ENCODE measurements at places on chromosomes 6 and 20.
A peak's percentile ranks its signal among the peaks of the same experiment; 100 is the strongest.

GRCh38 chr6:168226902-168227318 lies 92.7 kb downstream of the DACT2 start:
- DNase-seq: no peak

- no peak for DNase-seq
Measured at GRCh38 chr6:118509009-118509617, 39.0 kb upstream of the PLN start.

- DNase-seq: no peak
Measured at GRCh38 chr6:108476847-108477430, 83.8 kb upstream of the FOXO3 start.

GRCh38 chr20:8790442-8791074 lies 278.3 kb upstream of the PLCB4 start:
- DNase-seq: no peak

GRCh38 chr6:132937466-132937906 lies 123.1 kb downstream of the RPS12 start:
- DNase-seq: peak; percentile 52

DNA sequence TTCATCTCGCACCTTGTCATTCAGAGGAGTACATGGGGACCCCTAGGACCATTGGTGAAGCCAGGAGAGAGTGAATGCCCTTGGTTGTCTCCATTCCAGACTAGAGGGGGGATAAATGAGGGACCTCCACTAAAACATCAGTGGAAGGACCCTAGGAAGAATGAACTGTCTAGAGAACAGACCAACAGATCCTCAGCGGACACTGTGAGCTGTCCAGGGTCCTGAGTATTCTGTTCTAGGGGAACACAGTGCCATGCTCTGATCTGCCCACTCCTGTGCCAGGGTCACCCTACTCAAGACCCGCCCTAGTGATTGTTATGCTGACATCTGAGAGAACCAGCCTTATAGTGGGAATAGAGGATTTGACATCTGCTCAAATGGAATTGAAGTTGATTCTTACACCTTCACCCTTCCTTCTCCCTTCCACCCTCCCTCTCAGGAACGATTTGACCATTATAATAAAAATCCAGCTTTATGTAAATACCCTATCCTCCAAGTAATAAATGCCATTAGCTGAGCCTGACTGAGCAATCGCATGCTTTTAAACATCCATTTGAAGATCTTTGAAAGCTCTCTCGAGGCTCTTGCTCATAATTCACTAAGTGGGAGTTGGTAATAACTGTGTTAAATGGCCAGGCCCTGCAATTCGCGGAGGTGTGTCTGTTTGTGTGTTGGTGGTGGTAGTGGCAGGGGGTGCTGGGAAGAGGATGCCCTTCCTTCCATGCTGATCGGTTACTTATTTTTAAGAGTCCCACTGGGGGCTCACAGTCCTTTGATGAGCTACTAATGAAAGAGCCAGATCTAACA lies 43.6 kb upstream of the SLC32A1 start:
- no peak for DNase-seq

DNA sequence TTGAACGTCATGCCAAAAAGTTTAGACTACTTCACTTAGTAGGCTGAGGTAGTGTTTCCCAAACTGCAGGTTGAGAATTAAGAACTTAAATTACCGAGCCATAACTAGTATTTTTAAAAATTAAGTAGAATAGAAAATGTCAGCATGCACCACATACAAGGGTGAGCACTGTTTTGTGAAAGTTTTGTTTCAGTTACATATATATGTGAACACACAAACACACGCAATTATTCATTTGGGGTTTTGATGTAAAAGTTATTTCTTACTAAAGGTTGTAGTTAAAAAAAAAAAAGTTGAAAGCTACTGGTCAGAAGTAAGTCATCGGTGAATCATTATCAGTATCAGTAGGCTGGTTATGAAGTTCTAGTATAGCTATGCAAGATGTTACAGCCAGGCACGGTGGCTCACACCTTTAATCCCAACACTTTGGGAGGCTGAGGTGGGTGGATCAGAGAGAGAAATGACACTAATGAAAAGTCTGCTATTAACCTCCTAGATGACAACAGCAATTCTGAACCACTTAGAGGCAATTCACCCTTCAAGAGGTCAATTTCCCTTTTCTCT lies 24.1 kb downstream of the FASTKD5 start:
- no peak for DNase-seq

DNA sequence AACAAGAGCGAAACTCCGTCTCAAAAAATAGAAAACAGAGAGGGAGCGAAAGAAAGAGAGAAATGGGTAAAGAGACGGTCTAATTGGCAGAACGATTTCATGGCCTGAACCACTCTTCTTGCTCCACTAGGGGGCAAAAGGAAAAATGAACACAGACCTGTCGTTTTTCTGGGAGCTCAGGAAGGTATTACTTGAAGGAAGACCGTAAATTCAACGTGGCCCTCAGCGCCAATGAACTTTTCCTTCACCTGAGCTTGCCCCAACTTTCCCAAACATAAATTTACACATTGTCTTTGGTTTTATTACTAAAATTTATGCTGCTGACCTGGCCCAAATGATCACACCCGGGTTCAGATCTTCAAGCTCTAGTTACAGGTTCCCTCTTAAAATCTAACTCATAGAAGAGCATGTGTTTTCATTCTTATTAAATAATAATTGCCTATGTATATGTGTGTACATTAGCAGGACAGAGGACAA lies 67.3 kb downstream of the ATP9A start:
- DNase-seq: no peak

DNA sequence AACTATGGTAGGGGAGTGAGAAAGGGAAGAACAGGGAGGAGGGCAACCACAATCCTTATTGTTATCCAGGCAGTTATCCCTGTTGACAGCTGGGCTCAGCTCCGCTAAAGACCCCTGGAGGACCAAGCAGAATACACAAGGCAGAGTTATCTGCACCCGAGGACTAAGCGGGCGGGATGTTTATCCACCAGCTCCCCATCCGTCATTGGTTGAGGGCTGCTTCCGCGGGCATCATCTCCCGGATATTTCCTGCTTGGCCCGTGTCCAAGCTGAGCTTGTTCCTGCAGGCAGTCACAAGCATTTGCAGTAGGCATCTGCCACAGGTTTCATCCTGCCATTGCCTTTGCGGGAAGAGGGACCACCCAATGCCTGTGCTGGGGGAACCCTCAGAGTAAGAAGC lies 102.1 kb downstream of the DLGAP4 start:
- DNase-seq: no peak
